Stimulated activated CD4-positive, alpha-beta T cell treated with anti-CD3 and anti-CD28 coated beads, TNF-alpha, amount 100 ng/mL, for 1 hour (primary cell): ENCODE measurements at places on chromosomes 6 and 20.

DNA sequence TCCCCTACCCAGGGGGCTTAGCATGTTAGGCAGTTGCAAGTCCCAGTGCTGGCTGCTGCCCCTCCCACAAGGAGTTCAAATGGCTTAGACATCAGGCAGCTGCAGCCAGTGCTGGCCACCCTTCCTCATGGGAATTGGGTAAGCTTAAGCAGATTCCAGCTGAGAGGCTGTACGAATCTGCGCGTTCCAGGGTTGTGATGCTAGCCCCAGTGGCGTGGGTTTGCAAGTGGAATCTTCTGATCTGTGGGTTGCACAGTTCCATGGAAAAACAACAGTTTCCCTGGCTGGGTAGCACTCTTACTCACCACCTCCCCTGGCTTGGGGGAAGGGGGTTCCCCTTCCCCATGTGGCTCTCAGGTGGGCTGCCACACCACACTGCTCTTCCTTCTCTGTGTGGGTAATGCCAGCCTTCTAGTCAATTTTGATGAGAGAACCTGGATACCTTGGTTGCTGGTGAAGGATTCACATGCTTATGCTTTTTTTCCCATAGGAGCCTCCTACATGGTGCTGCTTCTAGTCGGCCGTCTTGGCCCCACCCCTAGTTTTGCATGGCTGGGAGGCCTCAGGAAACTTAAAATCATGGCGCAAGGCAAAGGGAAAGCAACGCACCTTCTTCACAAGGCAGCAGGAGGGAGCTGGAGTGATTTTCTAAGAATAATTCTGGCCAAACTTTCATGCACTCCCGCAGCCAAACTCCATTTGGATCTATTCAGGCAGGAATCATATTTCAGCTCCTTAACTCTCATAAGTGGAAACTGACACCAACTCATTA is 13.0 kb downstream of the DYNLT2 start:
- DNase-seq = no peak

GRCh38 chr6:71190809-71191208 is 97.8 kb upstream of the OGFRL1 start:
- no peak for DNase-seq

GRCh38 chr20:13265941-13266340 is 44.9 kb downstream of the ISM1 start:
- no peak for DNase-seq

DNA sequence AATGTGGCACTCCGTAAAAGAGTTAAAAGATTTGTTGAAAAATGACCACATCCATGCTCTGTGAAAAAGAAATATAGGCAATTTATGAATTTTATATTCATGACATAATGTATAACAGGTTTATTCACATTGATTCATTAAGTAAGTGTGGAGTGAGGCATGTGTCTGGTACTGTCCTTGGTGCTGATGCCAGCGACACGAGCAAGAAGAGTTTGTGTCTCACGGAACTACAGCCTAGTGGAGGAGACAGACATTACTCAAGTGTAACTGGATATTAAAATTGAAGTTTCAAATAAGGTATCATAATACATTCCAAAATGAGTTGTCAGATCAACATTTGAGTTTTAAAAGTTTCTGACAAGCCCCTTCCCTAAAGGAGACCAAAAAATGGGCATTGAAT is 158.2 kb upstream of the PRND start:
- DNase-seq = no peak

GRCh38 chr6:32879691-32880090 is 25.7 kb downstream of the PSMB9 start:
- no peak for DNase-seq

GRCh38 chr20:61494763-61495575 is 242.9 kb downstream of the CDH4 start:
- no peak for DNase-seq

GRCh38 chr6:118325220-118325860 is 222.8 kb upstream of the PLN start:
- no peak for DNase-seq

DNA sequence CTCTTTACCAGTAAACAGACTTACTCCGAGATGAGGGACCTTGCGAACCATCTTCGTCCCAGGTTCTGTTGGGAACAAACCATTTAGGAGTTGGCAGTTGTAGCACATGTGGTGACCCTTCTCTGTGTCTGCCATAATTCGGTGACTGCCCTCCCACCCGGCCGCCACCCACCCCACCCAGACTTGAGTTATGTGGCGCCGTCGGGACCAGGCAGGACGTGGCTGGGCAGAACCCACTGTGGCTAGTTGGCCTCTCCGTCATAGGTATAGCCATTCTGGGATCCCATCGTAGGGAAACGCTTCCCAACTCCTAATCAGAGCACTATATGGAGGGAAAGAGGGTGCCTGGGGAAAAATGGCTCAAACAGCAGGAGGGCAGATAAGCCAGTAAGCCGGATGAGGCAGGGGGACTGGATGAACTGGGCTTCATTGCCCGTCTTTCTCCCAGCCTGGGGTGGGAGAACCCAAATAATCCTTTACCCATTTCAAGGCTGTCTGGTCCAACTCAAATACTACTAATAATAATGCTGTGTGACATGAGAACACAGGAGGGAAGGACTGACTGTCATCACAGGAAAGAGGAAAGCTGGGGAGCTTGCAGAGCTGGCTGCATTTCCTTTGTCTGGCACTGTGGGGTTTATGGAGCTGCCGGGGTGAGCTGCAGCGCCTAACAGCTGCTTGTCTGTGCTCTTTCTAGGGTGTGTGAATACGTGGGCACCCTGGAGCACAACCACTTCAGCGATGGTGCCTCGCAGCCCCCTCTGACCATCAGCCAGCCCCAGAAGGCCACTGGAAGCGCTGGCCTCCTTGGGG is 73.0 kb upstream of the PBOV1 start:
- DNase-seq = no peak
